ENCODE measurements at places on chromosomes 1 and 21.

DNA sequence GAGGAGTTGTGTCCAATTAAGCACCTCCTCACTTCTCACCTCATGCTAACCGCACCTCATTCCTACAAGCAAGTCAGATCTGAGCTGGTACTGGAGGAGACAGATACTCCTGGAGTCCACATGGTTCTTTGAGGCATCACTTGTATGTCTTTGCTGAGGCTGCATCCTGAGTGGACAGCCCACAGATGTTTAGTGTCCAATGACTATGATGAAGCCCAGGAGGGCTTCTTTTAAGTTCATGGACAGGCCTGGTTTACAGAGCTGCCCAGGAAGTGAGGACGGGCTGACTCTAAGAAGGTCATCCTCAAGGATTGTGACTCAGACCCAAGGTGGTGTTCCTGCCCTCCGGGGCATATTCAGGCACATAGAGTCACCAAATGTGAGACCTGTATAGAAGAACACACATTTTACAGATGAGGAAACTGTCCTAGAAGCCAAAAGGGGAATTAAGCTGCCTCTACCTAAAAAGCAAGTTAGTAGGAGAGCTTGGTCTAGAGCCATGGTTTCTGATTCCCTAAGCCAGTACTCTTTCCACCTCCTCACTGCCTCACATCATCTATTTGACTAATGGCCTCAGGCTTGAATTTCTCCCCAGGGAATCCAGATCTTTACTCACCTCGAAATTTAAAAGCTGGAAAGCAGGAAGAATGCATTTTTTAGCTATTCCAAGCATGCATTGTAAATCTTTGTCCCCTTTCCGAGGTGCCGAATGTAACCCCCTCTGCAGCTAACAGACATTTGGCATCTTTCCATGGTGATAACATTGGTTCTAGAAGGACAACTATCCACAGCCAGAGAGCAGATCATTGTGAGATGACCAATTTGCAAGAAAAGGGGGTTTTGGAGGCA is 228.1 kb downstream of the OMA1 start:
- no peak for DNase-seq

DNA sequence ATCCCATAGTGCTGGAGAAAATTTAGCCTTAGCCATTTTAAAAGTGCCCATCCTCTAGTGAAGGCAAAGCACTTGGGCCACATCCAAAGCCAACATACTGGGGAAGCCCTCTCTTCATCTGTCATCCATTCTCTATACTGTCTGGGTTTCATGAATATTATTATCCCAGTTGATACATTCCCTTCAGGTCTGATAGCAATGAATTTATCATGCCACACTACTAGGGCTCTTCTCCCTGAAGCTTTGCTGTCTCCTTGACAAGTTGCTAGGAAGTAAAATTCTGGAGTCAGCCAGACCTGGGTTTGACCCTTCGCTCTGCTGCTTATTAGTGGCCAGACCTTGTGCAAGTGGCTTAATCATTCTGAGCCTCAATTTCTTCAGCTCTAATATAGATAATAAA is 1041.4 kb upstream of the ADGRL2 start:
- DNase-seq, result no peak

DNA sequence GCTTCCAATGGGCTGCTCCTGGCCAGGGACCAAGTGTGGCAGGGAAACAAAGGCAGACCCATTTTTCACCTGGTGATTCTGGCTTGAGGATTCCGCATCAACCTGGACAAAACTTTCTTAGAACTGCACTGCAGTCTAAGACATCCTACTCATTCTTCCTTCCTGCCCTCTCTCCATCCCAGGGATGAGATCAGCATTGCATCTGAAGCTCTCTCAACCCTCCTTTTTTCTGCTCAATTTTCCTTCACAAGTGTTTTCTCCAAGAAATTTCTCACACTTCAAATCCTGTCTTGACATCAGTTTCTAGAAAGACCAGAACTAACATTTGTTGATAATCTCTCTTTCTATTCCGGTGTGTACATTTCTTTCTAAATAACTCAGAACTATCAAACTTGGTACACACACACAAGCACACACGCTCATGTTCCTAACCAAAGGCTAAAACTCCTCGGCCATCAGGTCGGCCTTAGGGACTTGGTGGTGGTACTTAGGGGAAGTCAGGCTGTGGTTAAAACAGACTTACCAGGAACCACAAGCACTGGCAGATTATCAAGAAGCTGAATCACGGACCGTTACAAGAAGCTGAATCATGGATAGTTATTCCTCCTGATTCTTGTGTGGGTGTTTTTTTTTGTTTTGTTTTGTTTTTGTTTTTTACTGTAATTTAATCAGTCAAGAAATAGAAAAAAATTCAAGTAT is 21.0 kb upstream of the CXADR start:
- DNase-seq, result no peak

- no peak for DNase-seq
Measured at GRCh38 chr1:203570805-203571204, 55.8 kb upstream of the ATP2B4 start.

- DNase-seq, result no peak
Measured at GRCh38 chr1:104884939-104885338, 1135.2 kb downstream of the AMY1C start.

DNA sequence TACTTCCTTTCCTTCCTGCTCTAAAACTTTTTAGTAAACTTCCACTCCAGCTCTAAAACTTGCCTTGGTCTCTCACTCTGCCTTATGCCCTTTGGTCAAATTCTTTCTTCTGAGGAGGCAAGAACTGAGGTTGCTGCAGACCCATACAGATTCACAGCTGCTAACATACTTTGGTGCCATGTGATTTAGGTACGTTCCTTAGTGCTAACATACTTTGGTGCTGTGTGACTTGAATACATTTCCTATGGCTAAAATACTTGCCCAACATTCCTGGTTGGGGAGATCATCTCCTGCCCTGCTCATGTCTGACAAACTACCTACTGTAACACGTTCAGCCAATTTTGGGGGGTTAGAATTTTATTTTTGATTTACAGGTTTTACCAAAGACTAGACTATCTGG is 6.8 kb upstream of the ZBTB40 start:
- DNase-seq, result no peak
